ENCODE measurements at places on chromosomes 5 and 9.

DNA sequence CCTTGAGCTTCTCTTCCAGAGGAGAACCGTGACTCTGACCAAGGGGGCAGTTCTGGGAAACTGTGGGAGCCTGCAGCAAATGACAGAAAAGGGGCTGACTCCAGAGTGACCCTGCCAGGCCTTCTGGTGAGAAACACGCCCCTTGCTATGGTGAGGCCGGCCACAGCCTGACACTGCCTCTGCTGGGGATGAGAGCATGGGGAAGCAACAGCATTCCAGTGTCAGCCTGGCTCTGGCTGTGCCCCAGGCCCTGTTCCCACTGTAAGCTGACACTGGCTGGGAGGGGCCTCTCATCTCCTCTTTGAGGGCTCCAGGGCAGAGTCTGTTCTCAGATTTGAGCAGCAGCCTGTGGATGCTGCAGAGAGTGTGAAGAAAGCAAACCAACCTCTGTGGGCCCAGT lies 180.0 kb upstream of the IL12B start:
- no peak for DNase-seq

DNA sequence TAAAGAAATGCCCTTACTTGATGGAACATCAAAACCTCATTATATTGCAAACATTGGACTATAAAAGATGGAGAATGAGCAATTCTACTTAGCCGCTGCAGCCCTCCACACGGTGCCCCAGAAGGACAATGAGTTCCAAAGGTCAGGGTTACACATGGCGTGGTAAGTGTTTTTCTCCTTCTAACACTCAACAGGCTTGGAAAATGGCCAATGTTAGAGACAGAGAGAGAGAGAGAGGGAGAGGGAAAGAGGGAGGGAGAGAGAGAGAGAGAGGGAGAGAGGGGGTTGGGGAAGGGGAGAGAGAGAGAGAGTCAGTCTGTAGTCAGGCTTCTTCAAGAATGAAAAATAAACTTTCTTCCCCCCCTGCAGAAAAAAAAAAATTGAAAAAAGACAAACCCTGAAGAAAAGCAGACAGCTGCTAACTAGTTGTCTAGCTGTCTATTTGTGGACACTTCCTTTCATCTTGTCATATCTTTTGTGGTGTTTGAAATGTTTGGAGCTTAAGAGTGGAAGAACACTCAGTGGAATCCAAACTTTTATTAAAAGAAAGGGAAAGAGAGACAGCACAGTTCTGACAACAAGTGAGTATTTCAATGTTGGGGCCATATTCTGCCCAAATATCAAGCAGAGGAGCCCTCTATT lies 324.8 kb downstream of the TMEM38B start:
- no peak for DNase-seq

DNA sequence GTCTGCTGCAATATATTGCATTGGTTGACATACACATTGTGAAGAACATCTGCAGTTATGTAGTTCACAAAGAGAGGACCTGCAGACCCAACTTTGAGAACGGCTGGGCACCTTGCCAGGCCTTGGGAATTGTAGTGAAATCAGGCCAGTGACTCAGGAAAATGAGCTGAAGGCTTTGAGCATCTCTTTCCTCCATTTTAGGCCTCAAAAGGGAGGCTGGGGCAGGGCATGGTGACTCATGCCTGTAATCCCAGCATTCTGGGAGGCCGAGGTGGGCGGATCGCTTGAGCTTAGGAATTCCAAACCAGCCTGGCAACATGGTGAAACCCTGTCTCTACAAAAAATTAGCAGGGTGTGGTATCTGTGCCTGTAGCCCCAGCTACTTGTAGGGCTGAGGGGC lies 1.4 kb upstream of the IPPK start:
- DNase-seq, result no peak

DNA sequence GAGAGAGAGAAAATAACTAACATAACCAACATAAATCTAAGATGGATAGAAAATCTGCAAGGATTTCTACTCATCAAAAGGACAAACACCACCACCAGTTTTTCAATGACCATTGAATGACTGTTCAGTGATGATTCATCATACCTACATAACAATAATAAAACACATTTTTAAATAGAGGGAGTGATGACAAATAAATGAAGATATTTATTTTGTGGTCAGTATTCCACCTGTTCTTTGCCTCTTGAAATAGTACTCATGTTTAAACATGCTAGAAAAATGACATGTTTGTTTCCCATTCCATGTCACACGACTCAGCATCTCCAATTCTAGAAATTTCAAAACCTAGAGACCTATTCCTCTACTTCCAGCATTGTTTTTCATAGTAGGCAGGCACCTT lies 34.6 kb upstream of the ADAMTS16 start:
- DNase-seq, result no peak

DNA sequence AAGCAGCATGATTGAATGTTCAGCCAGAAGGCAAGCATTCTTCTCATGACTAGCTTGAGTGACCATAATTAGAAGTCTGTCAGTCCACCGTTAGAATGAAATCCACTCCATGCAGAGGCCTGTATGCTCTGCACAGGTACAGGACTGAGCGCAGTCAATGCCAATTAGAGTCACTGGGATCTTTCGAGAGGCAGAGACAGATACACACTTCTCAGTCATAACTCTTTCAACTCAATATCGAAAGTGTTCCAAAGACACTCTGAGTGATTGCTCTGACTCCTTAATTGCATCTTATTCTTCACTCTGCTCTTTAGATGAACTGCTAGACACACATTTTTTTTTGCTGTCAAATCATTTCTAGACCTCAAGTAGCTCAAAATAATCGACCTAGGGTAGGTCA lies 203.6 kb downstream of the GABRB2 start:
- no peak for DNase-seq

DNA sequence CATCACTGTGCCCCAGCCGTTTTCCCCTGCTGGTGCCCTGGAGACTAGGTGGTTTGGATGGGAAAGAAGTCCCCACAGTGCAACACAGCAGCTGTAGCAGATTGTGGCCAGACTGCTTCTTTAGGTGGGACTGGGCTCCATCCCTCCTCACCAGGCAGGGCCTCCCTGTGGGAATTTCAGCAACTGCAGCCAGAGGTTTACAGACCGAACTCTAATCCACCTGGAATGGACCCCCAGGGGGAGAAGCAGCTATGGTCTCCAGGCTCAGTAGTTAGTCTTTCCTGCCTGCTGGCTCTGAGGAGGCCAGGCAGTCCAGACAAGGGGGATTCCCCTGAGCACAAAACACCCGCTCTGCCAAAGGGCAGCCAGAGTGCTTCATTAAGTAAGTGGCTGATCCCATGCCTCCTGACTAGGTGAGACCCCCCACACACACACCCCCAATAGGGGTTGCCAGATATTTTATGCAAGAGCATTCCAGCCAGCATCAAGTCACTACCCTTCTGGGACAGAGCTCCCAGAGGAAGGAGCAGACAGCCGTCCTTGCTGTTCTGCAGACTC lies 188.9 kb downstream of the SGCD start:
- DNase-seq, result no peak

DNA sequence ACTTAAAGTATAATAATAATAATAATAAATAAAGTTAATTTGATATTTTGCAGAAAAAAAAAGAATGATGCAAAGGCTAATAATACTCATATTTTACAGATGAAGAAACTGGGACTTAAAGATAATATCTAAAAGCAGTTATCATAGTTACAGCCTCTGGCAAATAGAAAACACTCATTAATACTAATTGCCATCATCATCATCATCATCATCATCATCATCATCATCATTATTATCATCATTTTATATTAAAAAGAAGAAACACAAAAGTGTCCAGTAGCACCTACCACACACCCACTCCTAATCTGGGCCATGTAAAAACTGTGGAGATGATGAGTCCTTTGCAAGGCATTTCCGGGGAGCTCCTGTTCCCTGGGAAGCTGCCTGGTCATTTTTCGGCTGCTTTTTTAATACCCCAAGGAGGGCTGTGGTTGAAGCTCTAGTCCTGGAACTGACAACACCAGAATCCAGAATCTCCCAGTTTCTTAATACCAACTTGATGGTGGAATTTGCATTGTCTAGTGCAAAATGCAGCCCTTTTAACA lies 70.8 kb downstream of the HTR4 start:
- DNase-seq, result no peak

DNA sequence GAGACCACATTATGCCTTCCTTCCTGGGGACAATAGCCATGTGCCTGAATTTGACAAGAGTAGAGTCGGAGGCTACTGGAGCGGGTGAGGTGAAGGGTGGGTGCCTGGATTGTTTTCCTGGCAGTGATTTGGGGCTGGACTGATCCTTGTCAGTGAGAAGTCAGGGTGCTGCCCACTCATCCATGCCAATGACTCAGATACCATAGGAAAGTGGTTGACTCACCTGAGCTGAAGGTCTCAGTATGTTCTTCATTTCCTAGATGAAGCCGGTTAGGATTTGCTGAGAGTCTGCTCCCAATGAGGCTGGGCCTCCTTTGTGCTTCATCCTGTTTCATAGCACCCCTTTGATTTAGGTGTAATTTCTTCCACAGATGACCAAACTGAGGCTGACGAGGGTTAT lies 366.0 kb downstream of the KDM4C start:
- DNase-seq, result no peak

GRCh38 chr9:126081746-126082145 lies 244.9 kb upstream of the MVB12B start:
- DNase-seq, result no peak
